ENCODE measurements at places on chromosomes 2 and 18.
A peak's percentile ranks its signal among the peaks of the same experiment; 100 is the strongest.

DNA sequence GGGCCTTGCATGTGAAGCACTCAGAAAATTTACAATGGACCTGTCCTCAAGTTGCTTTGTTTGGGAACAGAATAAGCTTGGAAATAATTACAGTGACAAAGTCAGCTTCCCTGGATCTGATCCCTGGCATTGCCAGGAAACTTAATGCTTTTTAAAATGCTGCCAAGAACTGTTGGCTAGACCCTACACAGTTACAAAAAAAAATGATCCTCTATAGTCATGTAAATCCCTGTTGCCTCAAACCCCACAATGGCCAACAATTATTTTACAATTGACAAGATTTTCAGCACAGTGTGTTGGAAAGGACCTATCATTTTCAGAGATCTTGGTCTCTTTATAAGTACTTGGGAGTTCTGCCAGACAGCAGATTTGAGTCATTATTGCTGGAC is 470.4 kb upstream of the ACVR2A start:
- DNase-seq: peak; percentile 38

DNA sequence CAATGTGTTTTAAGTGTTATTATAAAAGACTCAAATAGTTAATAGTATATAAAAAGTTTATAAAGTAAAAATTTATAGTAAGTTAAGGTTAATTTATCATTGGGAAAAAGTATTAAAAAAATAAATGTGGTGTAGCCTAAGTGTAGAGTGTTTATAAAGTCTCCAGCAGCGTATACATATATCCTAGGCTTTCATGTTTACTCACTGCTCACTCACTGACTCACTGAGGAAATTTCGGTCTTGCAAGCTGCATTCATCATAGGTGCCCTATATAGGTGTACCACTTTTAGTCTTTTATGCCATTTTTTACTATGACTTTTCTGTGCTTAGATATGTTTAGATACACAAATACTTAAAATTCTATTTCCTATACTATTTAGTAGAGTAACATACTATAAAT is 866.0 kb downstream of the CBLN2 start:
- no peak for DNase-seq

DNA sequence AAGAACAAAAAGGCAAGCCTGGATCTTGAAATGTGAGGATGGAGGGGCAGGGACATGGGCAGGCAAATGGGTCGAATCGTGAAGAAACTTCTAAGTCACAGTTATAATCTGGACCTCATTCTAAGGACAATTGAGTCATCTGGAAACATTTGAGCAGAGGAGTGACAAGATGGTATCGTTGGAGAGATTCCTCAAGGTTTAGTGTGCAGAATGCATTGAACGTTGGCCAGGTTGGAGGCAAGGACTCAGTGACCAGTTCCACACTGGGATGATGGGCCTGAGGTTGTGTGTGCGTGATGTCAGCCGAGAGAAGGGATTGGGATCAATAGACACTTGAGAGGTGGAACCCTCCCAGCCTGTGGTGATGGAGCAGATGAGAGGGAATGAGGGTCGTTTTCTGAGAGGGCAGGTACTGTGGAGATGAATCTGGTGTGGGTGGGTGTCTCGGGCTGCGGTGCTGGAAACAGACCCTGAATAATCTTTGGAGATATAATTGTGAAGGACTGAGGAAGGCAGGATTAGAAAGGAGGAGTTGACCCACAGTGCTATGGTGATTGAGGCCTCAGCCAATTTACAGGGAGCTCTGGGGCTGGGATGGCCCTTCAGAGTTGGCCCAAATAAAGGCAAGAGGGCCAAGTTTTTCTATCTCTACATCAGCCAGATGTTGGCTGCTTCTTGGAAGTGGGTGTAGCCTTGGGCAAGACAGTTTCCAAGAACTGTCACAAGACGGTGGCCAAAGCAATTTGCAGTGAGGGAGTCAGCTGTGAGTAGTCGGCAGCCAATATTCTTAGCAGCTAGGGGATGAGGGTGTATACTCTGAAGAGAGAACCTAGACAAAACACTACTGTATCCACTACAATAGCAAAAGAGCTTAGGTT is 5.8 kb upstream of the ZNF532 start:
- DNase-seq: no peak

DNA sequence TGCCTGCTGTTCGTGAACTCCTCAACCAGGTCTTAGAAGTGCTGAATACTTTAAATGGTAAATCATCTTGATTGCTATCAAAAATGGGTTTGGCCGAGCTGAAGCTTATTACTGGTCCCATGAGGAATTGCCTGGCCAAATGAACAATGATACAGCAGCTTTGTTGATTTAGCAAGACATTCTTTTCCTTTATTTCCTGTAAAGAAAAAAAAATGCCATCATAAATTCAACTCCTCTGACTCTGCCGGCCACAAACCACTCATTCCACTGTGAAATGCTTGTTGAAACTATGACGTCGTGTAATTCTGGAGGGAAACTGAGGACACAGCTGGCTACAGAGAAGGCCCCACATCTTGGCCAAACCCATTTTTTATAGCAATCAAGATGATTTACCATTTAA is 74.2 kb upstream of the ID2 start:
- no peak for DNase-seq

DNA sequence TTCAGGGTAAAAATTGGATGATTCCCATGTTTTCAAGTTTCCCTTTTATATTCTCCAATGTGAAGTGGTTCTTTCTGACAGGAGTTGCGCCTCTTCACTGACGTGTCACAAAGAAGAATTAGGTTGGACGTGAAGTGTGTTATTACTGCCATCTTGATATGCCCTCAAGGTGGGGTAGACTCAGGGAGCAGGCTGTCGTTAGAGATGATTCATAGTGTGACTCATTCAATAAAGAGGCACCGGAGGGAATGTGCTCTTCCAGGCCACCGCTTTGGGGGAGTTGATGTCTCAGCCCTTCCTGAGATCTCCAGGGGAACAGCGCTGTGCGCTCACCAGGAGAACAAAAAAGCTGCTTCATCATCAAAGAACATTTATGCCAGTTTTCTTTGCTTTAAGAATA is 3.6 kb upstream of the DGKD start:
- DNase-seq: no peak

GRCh38 chr18:24490539-24490938 is 30.1 kb downstream of the HRH4 start:
- DNase-seq: no peak

DNA sequence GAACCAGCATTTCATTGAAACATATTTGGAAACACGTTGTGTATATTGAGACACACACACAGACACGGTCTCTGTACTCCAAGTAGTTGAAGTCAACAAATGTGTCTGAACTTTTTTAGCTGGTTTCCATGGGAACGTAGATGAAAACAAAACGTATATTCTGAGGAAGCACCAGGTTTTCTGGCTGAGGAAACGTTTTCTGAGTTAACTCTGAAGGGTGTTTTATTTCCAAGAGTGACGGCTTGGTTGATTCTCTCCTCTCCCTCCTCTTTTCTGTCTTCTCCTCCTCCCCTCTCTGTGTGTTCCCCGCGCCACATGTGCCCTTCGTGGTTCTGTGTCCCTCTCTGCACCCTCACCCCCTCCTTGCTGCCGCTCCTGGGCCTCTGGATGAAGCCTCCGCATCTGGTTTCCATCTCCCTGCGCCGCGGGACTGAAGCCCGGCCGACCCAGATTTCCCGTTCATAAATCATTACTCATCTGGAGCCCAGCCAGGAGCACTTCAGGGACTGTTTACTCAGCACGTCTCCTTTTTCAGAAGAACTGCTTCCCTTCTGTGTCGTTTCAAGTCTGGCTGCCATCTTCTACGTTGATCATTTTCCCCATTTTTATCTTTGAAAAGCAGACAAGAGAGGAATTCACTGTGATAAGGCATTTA is 122.7 kb downstream of the COL6A3 start:
- DNase-seq: peak; percentile 87

DNA sequence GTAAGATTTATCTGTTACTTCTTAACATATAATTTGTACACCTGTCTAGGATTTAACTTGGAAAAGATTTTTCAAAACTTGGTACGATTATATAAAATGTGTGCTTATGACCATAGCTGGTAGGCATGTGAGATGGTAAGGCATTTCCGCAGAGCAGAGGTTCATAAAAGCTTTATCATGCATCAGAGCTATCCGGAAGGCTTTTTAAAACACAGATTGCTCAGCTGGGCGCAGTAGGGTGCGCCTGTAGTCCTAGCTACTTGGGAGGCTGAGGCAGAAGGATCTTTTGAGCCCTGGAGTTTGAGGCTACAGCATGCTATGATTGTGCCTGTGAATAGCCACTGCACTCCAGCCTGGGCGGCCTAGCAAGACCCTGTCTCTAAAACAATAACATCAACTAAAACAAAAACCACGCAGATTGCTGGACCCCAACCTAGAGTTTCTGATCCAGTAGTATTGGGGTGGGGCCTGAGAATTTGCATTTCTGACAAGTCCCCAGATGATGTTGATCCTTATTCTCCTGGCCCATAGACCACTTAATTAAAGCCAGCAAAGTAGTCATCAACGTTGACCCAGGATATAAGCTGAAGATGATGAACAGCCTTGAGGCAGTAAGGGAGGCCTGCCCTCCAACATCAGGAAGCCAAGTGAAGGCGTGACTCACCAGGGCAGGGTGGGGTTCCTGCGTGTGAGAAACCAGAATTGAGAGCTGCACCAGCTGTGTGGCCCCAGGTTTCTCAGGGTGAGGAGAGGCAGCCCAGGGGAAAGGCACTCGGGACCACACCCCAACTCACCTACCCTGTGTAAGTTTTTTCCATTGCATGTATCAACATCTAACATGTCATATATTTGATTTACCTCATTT is 21.6 kb upstream of the SLC20A1 start:
- DNase-seq: no peak

GRCh38 chr2:225113371-225114015 is 71.2 kb upstream of the DOCK10 start:
- DNase-seq: no peak

GRCh38 chr2:218508299-218508698 is 59.9 kb downstream of the USP37 start:
- no peak for DNase-seq

DNA sequence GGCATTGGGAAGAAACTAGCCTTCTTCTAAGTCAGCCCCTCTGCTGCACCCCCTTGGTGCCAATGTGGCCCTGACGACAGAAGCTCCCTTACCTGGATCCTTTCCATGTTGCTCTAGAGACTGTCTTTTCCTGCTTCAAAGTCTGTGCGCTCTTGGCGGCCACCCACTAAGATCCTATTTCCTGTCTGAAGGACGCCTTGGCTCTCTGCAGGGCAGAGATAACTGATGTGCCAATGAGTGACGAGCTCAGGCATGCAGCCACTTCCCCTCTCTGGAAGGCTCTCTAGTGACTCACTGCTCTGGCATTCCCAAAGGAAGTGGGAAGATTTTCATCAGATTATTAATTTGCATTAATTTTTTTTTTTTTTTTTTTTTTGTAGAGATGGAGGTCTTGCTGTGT is 273.5 kb downstream of the CDH20 start:
- DNase-seq: no peak

GRCh38 chr2:120670771-120671480 is 64.7 kb upstream of the GLI2 start:
- no peak for DNase-seq

DNA sequence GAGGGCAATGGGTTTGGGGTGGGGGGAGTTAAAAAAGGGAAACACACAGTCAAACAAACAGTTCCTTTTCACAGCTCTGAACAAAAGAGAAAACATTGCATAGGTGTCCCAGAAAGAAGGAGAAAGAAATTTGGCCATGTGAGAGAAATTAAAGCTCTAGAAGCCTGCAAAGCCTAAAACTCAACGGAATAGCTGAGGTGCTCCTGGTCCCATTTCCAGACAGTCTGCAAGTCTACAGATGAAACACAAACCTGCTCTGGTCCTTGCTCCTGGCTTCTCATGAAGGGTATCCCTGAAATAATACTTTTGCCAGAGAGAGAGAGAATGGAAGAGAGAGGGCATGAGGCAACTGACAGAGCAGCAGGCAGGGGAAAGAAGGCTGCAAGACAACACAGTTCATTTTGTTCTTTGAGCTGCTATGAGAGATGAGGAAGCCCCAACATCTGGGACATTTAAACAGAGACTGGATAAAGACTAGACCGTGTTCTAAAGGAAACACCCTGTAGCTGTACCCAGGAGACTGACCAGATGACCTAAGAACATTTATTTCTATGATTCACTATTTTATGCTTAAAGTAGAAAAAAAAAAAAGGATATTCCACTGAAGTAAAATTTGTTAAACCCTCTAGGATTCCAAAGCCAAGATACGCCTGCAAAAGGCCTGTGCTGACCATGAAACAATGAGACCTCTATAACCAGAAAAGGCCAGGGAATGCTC is 57.3 kb upstream of the CYP26B1 start:
- no peak for DNase-seq

DNA sequence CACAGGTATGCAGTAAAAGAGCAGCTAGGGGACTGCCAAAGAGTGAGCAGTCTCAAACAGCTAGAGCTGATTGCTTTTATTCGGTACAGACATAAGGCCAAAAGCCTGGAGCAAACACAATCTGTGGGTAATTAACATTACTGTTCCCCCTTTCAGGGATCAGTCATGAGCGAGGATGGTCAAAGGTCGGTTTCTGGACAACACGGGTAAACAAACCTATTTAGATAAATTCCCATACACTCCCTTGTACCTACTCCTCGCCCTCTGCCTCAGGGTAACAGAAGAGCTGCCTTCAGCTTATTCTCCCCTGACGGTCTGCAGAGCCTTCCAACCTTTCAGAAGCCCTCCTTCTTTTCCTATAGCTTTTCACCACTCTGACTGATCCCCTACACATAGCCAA is 586.0 kb downstream of the SUCLG1 start:
- DNase-seq: no peak

- no peak for DNase-seq
These were observed 4.6 kb downstream of the SPATS2L start for GRCh38 chr2:200311139-200311538.
